C1 segment of cervical spinal cord (tissue), 14 donors: ENCODE measurements at places on chromosomes 5 and 9.

- DNase-seq, result no peak
Measured at GRCh38 chr5:167966979-167967378, 324.5 kb upstream of the WWC1 start.

- no peak for DNase-seq
Measured at GRCh38 chr5:63981864-63982263, 19.6 kb upstream of the HTR1A start.

GRCh38 chr5:124001036-124001615 is 489.1 kb downstream of the CSNK1G3 start:
- no peak for DNase-seq

GRCh38 chr5:86679529-86679928 is 61.8 kb downstream of the COX7C start:
- DNase-seq, result no peak

DNA sequence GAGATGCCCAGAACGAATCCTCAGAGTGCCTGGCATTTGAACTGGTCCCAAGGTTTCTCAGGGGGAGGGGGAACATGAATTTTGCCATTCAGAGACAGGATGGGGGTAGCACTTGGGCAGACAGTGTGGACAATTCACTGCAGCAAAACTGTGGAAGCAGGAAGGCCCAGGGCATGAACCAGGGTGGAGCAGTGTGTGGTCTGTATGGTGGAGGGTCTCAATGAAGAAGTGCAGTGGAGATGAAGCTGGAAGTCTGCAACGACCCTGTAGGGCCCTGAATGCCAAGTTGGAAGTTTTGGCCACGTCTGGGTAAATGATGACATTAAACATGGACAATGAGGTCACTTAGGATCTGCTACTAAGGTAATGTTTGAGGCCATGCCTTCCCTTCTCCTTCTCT is 273.9 kb downstream of the CDK5RAP2 start:
- DNase-seq, result no peak

GRCh38 chr5:150499437-150499956 is 8.4 kb upstream of the NDST1 start:
- no peak for DNase-seq

GRCh38 chr5:10838038-10838437 is 77.0 kb upstream of the DAP start:
- DNase-seq, result no peak

- no peak for DNase-seq
Measured at GRCh38 chr9:114497236-114497635, 8.0 kb downstream of the WHRN start.

DNA sequence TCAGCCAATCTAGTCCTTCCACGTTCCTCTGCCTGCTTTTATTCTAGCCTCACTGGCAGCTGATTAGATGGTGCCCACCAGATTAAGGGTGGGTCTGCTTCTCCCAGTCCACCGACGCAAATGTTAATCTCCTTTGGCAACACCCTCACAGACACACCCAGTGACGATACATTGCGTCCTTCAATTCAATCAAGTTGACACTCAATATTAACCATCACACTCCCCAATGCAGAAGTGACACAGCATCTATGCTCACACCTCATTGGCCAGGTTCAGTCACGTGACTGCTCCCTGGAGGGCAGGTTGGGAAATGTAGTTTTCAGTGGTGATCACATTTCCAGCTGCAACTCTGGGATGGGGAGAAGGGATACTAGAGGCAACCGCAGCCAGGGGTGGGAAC is 13.0 kb downstream of the SUSD3 start:
- DNase-seq, result no peak

DNA sequence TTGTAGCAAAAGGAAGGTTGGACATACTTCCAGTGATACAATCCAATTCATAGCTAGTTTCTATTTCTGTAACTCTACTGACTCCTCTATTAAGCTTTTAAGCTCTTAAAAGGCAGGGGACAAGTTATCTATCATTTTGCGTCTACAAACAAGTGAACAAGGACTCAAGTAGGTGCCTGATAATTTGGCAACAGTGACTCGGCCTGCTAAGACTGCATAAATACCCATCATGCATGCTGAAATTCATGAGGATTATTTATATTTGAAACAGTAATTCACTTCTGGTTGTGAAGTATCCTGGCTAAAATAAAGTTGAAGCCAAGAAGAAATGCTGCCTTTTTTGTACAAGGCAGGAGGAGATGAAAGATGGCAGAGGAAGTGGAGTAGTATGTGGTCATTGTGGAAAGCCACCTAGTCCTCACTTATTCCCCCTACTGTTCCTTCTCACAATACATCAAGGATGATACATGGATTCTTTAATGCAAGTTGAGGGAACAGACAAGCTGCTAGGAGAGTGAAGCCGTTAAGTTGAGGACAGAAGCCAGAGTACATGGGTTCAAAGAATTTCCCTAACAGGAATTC is 74.0 kb downstream of the MRPS27 start:
- no peak for DNase-seq

DNA sequence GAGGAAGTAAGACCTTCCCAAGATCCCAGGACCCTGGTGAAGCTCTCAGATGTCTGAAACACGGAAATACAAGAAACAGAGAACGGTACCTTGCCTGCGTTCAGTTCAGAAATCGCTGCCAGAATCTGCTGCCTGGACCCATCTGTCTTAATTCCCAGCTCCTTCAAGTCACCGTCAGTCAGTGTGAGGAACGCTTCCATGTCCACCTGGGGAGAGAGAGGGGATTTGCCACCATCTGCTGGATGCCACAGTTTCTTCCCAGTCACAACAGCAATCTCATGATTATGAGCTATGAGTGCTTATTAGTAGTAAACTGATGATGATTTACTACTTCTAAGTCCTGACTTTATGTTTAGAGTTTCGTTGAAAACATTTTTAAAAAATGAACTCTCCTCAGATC is 36.7 kb upstream of the GABBR2 start:
- DNase-seq, result no peak

DNA sequence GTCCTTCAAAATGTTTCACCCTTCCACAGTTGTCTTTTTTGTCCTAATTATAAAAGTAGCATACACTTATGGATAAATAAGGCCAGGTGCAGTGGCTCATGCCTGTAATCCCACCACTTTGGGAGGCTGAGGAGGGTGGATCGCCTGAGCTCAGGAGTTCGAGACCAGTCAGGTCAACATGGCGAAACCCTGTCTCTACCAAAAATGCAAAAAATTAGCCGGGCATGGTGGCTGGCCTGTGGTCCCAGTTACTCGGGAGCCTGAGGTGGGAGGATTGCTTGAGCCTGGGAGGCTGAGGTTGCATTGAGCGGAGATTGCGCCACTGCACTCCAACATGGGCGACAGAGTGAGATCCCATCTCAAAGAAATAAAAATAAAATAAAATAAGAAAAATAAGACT is 1.6 kb downstream of the C5orf52 start:
- DNase-seq, result no peak

- no peak for DNase-seq
Measured at GRCh38 chr5:109482748-109483147, 73.0 kb upstream of the PJA2 start.

DNA sequence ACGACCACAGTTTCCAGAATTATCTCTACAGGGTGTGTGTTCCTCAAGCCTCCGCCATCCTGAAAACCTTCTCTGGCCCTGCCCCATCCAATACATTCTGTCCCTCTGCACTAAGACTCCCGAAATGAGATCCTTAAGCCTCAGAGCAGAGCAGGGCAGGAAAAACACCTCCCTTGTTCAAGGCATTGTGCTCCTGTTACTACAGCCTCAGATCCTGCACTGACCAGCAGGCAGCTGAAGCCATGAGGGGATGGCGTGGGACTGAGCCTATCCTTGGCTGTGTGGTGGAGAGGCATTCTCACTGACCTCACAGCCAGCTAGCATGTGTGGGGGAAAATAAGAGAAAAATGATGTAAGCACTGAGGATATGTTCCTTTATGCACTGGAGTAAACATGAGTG is 106.7 kb upstream of the PHYKPL start:
- DNase-seq, result no peak

GRCh38 chr9:124929464-124929863 is 11.4 kb downstream of the GOLGA1 start:
- DNase-seq, result no peak
